ENCODE measurements at places on chromosomes 12 and 14. TPM values are rescaled to one million over a fixed set of nuclear protein-coding genes. Genes with fewer than 3 reads are reported as not detected.

DNA sequence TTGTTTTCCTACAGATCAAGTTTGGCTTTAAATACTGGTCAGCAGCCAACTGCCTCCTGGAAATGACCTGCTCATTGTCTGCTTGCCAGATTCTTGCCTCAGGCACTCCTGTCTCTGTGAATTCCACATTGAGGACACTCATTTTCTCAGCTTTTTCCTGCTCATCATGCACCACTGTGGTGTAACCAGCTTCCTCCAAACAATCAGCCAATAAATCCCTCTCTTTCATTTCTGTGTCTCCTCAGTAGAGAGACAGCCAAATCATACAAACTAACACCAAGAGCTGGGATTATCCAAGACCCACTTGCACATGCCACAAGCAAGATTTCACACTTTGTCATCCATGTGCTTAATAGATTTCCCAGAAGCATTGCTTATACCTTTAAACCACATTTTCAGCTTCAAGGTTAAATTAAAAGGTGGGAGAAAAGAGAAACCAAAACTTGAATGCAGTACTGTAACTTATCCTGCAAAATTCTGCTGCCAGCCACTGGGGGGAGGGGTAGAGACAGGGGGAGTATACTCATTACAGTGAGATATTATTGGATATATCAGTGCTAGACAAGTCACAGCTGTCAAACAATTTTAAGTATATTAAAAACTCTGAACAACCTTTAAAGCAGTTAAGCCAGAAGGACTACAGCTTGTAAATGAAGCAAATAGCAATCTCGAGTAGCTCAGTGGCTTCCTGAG is 105.0 kb downstream of the PPP2R5E start:
- DNase-seq: peak; percentile 95

- DNase-seq: no peak
These were observed 194.9 kb upstream of the BTG1 start for GRCh38 chr12:92340441-92341064.

The SALL2 gene
- polyA plus RNA-seq: 2.1 TPM

The RIPK3 gene
- polyA plus RNA-seq: 0.06 TPM

All from mammary epithelial cell (primary cell).